ENCODE measurements at places on chromosomes 7 and 10. TPM values are rescaled to one million over a fixed set of nuclear protein-coding genes. Genes with fewer than 3 reads are reported as not detected.

SLIT1 gene
- total RNA-seq, result 0.26 TPM

BHLHA15 gene
- 0.72 TPM for total RNA-seq

MBL2 gene
- not detected for total RNA-seq

AKR1C4 gene
- not detected for total RNA-seq

ANKRD2 gene
- not detected for total RNA-seq

TMEM236 gene
- total RNA-seq, result 0.05 TPM

FRMPD2 gene
- total RNA-seq, result not detected

GSTO2 gene
- total RNA-seq, result 1.3 TPM

DNA sequence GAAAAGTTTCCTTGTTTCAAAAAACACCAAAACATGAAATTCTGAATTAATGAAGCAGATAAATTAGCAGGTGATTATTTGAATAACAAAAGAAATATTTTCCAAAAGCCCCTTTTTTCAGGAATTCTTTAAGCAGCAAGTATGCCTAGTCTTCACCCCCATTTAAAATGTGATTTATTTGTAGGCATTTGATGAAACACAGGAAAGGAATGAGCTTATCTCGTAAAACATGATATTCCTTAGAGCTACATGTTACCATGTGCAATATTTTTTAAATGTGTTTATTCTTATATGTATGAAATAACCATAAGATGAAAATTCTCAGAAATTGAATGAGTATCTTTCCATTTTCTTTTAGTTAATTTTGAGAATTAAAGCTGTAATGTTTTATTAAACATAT is 106.1 kb downstream of the CHN2 start:
- H3K36me3 ChIP-seq, result no peaks in the 10 kb centered on the region
- DNase-seq, result no peak
- no peak overlapping the region for H3K27ac ChIP-seq
- no peaks in the 10 kb centered on the region for H3K4me1 ChIP-seq

GRCh38 chr7:123615344-123615743 is 13.7 kb downstream of the ASB15 start:
- H3K4me3 ChIP-seq, result no peak overlapping the region
- peaks cover 9% of the 10 kb centered on the region for H3K27me3 ChIP-seq
- DNase-seq, result no peak
- no peak overlapping the region for H3K27ac ChIP-seq
- no peaks in the 10 kb centered on the region for H3K36me3 ChIP-seq

GRCh38 chr7:142592664-142593063 is 156.6 kb upstream of the PRSS1 start:
- DNase-seq, result peak; percentile 33
- no peaks in the 10 kb centered on the region for H3K36me3 ChIP-seq
- peaks cover 8% of the 10 kb centered on the region for H3K27me3 ChIP-seq
- no peak overlapping the region for H3K4me3 ChIP-seq
- no peaks in the 10 kb centered on the region for H3K4me1 ChIP-seq

- H3K27ac ChIP-seq, result no peak overlapping the region
- no peak overlapping the region for H3K4me3 ChIP-seq
- H3K27me3 ChIP-seq, result no peaks in the 10 kb centered on the region
Measured at GRCh38 chr7:101588131-101588935, 40.8 kb downstream of the MYL10 start.

DNA sequence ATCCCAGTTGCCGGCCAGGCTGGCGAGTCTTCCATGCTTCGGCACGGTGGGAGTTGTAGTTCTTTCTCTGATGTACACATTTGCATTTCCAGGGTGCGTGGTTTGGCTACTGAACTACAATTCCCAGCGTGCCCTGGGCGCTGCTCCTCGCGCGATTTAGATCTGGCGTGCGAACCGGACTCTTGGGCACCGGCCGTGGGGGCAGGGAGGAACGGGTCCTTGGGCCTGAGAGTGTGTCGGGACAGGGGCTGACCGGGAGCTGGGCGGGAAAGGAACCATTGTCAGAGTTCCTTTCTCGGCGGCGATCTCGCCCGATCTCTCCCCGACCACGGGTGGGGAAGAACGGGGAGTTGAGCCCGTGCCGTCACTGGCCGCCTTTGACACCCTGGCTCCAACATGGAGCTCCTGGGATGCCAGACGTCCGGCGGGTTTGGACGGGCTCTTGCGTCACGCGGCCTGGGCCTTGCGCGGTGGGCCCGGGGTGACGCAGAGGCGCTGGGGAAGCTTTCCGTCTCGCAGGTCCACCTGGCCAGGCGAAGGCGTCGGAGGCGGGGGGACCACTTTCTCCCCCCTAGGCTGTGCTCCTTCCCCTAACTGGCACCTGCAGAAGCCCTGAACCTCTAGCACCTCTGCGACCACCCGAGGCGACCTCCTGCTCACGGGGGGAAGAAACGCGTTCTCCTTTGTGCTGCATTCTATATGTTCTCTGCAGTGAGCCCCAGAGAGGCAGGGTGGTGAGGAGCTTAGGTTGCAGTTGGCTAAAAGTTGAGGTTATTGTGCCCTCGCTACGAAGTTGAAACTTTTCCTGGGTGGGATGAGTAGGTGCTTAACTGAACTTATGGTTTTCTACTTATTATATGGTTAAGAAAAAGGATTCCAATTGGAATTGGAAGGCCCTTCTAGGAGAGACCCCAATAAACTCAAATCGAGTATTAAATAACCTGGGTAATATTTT is 824 bp downstream of the IFRD1 start:
- no peaks in the 10 kb centered on the region for H3K27me3 ChIP-seq
- H3K4me3 ChIP-seq, result peak overlapping the region; percentile 99
- peaks cover 18% of the 10 kb centered on the region for H3K36me3 ChIP-seq
- peaks cover 48% of the 10 kb centered on the region for H3K4me1 ChIP-seq
- peak; percentile 97 for DNase-seq

GRCh38 chr7:154475864-154476263 is 423.7 kb downstream of the DPP6 start:
- DNase-seq, result no peak
- H3K36me3 ChIP-seq, result no peaks in the 10 kb centered on the region
- H3K27me3 ChIP-seq, result no peaks in the 10 kb centered on the region

GRCh38 chr7:15303357-15303756 is 258.5 kb downstream of the AGMO start:
- no peaks in the 10 kb centered on the region for H3K27me3 ChIP-seq
- no peak overlapping the region for H3K27ac ChIP-seq
- H3K36me3 ChIP-seq, result no peaks in the 10 kb centered on the region
- no peak for DNase-seq

DNA sequence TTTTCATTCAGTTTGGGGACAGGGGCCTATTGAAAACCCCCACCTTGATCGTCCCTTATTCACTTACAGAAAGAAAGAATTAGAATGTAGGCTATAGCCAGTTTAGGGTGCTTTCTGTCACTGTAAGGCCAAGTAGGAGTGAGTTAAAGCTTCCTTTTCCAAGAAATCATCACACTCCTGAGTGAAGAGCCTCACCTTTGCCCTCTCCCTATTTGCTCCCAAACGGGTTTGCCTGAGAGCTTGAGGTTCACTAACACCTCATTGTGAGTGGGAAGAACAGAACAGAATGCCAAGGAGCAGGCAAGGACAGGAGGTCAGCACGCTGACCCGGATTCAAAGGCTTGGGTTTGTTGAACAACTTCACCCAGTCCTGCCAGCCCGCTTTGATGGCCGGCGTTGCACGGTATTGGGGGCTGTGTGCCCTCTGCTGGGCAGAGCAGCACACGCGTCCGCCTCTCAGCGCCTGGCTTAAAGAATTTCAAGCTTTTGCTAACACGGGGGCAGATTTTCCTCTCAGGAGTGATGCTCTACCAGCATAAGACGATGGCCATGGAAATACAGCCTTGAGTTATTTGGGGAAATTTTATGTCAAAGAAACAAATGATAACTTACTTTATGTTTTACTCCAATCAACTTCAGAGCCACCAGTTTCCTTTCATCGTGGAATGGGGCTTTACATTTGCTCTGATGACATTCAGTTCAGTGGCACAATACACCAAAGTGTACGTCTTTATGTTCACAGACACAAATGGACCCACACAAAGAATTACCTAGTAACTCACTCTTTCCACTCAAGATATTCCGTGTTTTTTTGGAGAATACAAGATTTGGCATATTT is 470.0 kb downstream of the SUGCT start:
- H3K36me3 ChIP-seq, result no peaks in the 10 kb centered on the region
- H3K27me3 ChIP-seq, result peaks cover 2% of the 10 kb centered on the region
- peak; percentile 58 for DNase-seq
- no peaks in the 10 kb centered on the region for H3K4me1 ChIP-seq
- no peak overlapping the region for H3K27ac ChIP-seq
- no peak overlapping the region for H3K4me3 ChIP-seq

GRCh38 chr7:111393011-111393754 is 169.1 kb downstream of the IMMP2L start:
- no peak overlapping the region for H3K4me3 ChIP-seq
- no peaks in the 10 kb centered on the region for H3K36me3 ChIP-seq
- no peaks in the 10 kb centered on the region for H3K4me1 ChIP-seq
- H3K27me3 ChIP-seq, result no peaks in the 10 kb centered on the region
- no peak overlapping the region for H3K27ac ChIP-seq
- DNase-seq, result no peak

GRCh38 chr7:105861224-105861623 is 15.2 kb downstream of the ATXN7L1 start:
- peaks cover 13% of the 10 kb centered on the region for H3K4me1 ChIP-seq
- H3K36me3 ChIP-seq, result no peaks in the 10 kb centered on the region
- no peak overlapping the region for H3K27ac ChIP-seq
- peaks cover 12% of the 10 kb centered on the region for H3K27me3 ChIP-seq

DNA sequence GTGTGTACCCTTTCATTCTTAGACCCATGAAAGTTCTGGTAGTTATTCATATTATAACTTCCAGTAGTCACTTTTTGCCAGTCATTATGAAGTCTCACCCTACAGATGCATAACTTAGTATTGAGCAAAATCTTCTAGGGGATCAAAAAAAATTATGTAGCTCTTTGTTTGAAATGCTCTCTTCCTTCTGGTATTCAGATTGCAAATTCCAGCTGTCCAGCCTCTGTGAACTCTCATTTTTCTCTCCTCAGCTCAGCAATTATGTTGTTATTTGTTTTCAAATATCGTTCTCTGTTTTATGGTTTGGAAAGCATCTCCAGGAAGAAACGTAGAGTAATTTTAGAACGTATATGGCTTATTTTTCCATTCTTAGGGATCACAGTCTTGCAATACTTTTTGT is 442.5 kb downstream of the SEMA3D start:
- H3K36me3 ChIP-seq, result no peaks in the 10 kb centered on the region

- no peaks in the 10 kb centered on the region for H3K4me1 ChIP-seq
- H3K36me3 ChIP-seq, result no peaks in the 10 kb centered on the region
- no peaks in the 10 kb centered on the region for H3K27me3 ChIP-seq
- no peak overlapping the region for H3K27ac ChIP-seq
- no peak for DNase-seq
Measured at GRCh38 chr7:68807666-68808065, 790.6 kb upstream of the AUTS2 start.

DNA sequence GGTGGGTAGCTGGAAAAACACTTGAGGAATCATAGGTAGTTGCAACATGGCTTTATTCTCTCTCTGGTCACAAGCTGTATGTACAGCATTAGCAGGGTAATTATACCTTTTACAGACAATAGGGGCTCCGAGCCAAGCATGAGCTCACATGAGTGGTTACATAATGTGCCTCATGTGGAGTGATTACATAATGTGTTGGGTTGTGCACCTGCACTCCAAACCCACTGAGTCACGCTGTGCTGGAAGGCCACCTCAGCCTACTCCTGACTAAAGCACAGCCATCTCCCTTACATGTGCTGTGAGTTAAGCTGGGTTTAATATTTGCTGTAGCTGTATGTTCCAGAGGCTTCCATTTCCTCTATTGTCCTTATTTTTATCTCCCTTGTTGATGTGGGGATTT is 348.7 kb upstream of the SEMA3C start:
- no peaks in the 10 kb centered on the region for H3K27me3 ChIP-seq
- no peaks in the 10 kb centered on the region for H3K4me1 ChIP-seq

- H3K27me3 ChIP-seq, result no peaks in the 10 kb centered on the region
- no peak overlapping the region for H3K27ac ChIP-seq
- H3K4me3 ChIP-seq, result no peak overlapping the region
- DNase-seq, result no peak
- H3K4me1 ChIP-seq, result no peaks in the 10 kb centered on the region
Measured at GRCh38 chr10:130495116-130495862, 359.1 kb downstream of the GLRX3 start.

- H3K4me3 ChIP-seq, result no peak overlapping the region
- H3K4me1 ChIP-seq, result peaks cover 3% of the 10 kb centered on the region
- H3K36me3 ChIP-seq, result peaks cover 6% of the 10 kb centered on the region
- H3K27ac ChIP-seq, result no peak overlapping the region
- no peak for DNase-seq
Measured at GRCh38 chr7:135375908-135376699, 133.8 kb downstream of the CNOT4 start.

GRCh38 chr10:108427146-108427545 is 1262.6 kb upstream of the SORCS1 start:
- no peak for DNase-seq
- no peaks in the 10 kb centered on the region for H3K36me3 ChIP-seq
- no peaks in the 10 kb centered on the region for H3K4me1 ChIP-seq
- H3K27ac ChIP-seq, result no peak overlapping the region
- no peak overlapping the region for H3K4me3 ChIP-seq

DNA sequence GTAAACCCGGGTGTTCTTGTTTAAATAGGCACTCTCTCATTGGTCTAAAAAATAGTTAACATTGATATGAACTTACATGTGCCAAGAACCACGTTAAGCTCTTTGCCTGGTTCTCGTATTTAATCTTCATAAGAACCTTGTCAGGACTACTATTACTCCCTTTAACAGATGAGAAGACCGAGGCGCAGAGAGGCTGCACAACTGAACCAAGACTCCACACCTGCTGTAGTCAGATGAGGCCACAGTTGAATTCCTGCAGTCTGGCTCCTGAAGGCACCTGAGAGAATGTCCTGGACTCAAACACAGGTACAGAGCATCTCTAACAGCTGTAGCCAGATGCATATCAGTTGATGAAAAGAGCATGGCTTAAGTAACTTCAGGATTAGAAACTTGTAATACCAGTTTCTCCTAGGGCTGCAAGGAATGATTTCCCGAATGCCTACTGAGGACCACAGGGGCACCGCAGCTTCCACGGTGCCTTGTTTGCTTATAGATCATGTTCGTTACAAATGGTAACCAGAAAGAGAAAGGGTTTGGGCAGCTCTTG is 9.5 kb downstream of the DDC start:
- H3K27ac ChIP-seq, result no peak overlapping the region
- H3K27me3 ChIP-seq, result peaks cover 24% of the 10 kb centered on the region
- no peak overlapping the region for H3K4me3 ChIP-seq
- no peaks in the 10 kb centered on the region for H3K4me1 ChIP-seq
- DNase-seq, result no peak

DNA sequence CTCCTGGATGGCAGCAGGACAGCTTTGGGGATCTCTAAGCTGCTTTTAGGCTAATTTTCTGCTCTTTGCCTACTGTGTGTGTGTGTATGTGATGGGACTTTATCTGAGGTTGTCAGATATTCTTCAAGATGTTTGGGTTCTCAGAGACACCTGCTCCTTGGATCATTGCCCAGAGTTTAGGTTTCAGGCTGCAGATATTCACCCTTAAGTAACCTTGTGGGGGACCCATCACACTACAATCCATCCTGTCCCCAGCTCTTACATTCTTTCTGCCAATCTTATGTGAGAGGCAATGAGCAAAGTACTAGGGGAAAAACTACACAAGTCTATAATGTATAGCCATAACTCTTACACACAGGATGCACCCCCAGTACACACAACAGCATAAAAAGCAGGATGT is 263.0 kb upstream of the ZWINT start:
- H3K4me1 ChIP-seq, result no peaks in the 10 kb centered on the region
- DNase-seq, result no peak
- H3K4me3 ChIP-seq, result no peak overlapping the region
- no peaks in the 10 kb centered on the region for H3K27me3 ChIP-seq

GRCh38 chr7:87369216-87369615 is 23.8 kb downstream of the CROT start:
- peak; percentile 84 for DNase-seq
- H3K4me1 ChIP-seq, result peaks cover 10% of the 10 kb centered on the region
- H3K27ac ChIP-seq, result no peak overlapping the region
- H3K36me3 ChIP-seq, result peaks cover 6% of the 10 kb centered on the region
- H3K27me3 ChIP-seq, result no peaks in the 10 kb centered on the region
